Right renal pelvis (tissue), 4 donors: ENCODE measurements at places on chromosomes 5 and 9. TPM values are rescaled to one million over a fixed set of nuclear protein-coding genes. Genes with fewer than 3 reads are reported as not detected.

- no peak for DNase-seq
These were observed 27.8 kb downstream of the ROPN1L start for GRCh38 chr5:10469253-10470050.

CNTNAP3 gene
- 3.1 TPM for polyA plus RNA-seq

- DNase-seq, result no peak
These were observed 36.2 kb upstream of the TENT2 start for GRCh38 chr5:79575996-79576395.

- DNase-seq, result no peak
These were observed 358.9 kb upstream of the IRX2 start for GRCh38 chr5:3110371-3110770.

DNA sequence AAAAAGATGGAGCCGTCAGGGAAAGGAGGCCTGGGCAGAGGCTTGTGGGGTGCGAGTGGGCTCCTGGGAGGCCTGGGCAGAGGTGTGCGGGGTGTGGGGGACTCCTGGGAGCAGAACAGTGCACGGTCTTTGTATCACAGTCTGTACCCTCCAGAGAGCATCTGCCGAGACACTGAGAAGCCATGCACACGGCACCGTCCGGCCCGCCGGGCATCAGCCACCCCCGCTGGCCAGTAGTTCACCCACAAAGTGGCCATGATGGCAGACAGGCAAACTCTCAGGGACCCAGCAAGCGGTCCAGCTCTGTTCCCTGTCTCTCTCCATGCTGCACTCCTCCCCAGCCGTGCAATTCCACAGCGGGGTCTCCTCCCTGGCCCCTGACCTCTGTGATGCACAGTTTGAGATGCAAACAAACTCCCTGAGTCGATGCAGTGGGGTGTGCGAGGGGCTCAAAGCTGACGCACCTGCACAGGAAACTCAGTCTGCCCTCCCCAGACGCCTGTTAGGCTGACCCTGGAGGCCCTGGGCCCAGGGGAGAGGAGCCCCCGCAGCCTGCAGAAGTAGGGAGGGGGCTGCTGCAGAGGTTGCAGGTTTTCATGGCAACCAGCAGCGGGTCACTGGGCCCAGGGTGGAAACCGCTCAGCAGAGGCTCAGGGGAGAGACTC, 9.1 kb upstream of the GPSM1 start:
- no peak for DNase-seq

GRCh38 chr9:131100445-131100844, 4.1 kb downstream of the AIF1L start:
- peak; percentile 79 for DNase-seq

DNA sequence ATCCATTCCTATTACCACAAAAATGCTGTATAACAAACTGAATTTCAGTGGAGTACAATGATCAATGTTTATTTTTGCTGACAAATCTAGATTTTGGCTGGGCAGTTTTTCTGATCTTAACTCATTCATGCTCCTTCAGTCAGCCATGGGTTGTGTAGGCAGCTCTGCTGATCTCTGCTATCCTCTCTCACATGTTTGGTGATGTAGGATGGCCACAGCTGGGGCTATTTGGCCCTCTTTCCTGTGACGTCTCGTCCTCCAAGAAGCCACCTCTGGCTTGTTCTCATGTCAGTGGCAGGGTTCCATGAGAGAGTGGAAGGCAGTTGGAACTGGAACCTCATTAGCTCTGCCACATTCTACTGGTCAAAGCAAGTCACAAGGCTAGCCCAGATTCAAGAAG, 8.9 kb downstream of the NLN start:
- DNase-seq, result no peak

- no peak for DNase-seq
These were observed 10.8 kb downstream of the SEPTIN8 start for GRCh38 chr5:132766020-132766805.

DNA sequence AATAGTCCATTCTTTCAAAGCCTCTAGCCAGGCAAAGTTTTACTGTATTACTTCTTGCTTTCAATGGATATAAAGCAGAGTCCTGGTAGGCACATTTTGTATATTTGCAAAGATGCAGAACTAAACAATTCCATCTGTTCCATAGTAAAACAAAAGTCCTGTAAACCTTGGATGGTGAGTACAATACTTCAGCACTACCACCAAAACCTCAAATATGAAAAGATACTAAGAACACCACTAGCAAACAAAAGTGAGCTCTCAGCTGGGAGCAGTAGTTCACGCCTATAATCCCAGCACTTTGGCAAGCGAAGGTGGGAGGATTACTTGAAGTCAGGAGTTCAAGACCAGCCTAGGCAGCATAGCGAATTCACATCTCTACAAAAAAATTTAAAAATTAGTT, 195.0 kb downstream of the MSX2 start:
- no peak for DNase-seq

DNA sequence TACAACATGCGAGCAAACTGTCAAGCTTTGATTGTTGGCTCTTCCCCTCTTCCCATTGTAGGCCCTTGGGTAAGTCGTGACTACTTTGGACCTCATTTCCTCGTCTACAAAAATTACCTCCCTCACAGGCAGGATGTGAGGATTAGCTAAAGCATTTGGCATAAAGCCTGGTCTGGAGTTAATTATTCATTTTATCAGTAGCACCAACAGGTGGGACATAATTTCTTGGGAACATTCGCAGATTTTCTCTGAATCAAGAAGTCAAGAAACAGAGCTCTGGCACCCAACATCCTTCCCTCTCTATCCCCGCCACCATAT, 39.9 kb upstream of the SEMA6A start:
- DNase-seq, result no peak

DNA sequence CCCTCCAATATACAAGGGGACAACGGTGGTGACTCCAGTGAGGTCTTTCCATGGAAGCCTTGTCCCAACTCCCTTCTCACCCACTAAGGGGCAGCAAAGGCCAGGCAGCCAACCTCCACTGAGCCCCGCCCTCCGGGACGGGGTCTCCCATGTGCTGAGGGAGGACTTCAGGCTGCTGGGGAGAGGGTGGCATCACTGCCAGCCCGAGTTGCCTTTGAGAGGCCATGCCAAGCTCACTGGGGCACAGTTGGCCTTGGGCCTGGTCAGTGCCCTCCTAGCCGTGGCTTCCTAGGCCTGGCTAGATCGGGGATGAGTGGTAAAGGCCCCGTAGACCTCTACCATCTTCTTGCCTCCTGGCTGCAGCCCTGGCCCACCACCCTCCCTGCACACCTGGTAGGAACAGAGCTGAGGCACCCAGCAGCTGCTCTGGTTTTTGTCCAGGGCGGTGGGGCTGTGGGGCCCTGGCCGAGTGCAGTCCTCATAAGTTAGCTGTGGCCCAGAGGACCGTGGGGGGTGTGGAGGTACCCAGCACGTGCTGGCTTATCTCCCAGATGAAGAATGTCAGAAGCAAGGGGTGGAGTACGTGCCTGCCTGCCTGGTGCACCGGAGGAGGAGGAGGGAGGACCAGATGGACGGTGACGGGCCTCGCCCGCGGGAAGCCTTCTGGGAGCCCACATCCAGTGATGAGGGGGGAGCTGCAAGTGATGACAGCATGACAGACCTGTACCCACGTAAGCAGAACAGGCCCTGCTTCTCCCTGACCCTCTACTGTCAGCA, 3.2 kb downstream of the SURF2 start:
- DNase-seq, result no peak

DNA sequence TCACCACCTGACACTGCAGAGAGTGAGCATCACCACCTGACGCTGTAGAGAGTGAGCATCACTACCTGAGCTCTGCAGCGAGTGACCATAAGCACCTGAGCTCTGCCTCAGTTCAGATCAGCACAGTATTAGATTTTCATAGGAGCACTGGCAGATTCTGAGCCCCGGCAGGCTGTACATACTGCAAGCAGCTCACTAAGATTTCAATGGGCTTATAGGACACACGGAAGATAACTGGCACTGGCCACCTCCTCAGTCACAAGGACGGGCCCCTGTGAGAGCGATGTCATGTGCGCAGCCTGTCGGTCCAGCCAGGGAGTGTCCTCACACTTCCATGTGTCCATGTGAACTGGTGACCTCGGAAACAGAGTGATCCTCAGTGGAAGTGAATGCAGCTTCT, 153.5 kb upstream of the IRX2 start:
- no peak for DNase-seq

KIF12 gene
- polyA plus RNA-seq, result 211 TPM

DNA sequence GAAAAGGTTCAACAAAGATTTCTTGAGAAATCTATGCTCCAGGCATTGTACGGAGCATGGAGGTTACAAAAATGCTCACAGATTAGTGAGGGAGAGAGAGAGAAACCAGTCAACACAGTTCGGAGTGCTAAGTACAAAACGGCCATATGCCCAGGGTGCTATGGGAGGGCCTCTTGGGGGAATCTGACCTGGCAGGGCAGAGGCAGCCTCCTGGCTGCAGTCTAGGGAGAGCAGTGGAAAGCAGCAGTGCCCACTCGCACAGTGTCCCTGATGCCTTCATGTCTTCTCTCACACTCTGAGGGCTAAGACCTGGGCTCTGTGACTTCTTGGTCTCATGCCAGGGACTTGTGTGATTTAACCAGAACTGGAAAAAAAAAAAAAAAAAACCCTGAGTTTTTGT, 29.8 kb upstream of the SMC5 start:
- no peak for DNase-seq

DNA sequence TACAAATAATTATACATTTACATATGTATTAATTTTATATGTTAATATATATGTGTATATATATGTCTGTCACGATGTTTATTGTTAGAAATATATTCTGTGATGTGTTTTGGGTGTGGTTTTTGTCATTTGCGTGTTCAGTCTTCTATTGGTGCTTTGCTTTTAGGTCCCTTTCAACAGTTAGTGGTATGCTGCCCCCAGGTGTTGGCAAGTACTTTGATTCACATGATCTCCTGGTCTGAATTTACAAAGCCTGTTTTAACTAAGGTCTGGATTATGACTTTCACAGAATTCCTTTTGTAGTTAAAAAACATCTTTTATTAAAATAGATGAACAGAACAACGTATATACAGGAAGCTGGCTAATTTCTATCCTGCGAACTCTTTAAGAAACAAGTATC, 271.5 kb downstream of the CCDC171 start:
- DNase-seq, result no peak

- no peak for DNase-seq
These were observed 307.0 kb upstream of the TLE4 start for GRCh38 chr9:79264511-79265355.

DNA sequence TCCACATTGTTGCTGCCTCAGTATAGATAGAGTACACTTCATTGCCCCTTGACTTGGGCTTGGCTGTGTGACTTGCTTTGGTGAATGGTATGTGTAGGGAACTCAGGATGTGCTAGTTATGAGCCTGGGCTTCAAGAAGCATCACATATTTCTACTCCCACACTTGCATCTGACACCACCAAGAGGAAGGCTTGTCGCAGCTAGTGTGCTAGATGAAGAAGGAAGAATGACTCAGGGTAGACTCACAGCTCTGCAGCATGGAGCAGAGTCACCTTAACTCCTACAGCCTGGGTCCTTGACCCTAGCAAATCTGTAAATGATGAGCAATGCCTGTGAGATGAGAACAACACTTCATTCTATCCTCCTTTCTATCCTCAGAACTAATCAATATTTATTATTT, 261.8 kb downstream of the ASTN2 start:
- DNase-seq, result no peak

DNA sequence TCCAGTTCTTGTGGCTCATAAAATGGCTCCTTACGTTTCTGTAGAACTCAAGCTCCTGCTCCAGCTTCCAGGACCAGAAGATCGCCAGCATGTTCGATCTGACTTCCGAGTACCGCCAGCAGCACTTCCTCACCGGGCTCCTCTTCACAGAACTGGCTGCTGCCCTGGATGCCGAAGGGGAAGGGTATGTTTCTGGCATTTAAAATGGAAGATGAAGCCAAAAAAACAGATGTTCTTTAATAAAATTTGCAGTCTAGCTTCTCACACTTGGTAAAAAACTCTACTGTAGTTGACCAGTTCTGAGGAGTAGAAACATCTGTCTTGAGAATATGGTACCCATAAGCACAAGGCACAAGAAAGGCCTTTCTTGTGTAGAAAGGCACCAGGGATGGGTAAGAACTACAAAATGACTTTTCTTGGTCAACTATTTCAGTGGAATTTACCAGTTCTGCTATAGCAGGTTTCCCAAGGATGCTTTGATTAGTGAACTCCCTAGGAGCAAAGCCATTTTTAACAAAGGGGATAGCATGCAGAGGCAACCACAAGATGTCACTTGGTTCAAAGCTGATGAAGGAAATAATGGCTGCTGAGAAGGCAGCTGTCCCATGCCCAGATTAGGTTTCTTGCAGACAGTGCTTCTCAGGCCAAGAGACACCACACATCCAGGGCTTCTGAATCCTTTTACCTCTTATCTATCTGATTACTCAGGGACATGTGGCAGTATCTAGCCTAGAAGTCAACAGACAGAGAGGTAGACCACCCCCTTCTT, 192.4 kb downstream of the DOCK8 start:
- no peak for DNase-seq

NMUR2 gene
- not detected for polyA plus RNA-seq

GRCh38 chr5:178244576-178244975, 12.0 kb upstream of the PHYKPL start:
- DNase-seq, result no peak

GRCh38 chr9:96021551-96022444, 146.3 kb downstream of the ERCC6L2 start:
- DNase-seq, result no peak

DNA sequence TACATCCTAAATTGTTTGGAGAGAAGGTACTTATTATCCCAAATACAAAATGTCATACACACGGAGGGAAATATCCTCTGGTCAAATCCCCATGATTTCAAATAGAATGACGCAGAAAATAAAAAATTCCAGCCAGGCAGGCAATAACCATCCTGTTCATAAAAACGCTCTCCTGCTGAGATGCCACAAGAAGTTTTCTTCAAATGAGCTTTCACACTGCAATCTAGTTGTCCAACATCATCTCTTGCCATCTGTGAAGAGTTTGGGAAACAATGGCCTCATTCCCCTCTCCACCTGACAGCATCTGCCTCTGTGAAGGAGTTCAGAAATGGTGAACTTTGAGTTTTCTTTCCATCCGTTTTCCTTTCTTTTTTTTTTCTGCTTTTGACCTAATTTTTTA, 83.3 kb upstream of the SLC30A5 start:
- DNase-seq, result no peak

WWC1 gene
- 93.0 TPM for polyA plus RNA-seq

- DNase-seq, result no peak
These were observed 11.8 kb downstream of the ADAMTSL1 start for GRCh38 chr9:18485714-18486113.

- no peak for DNase-seq
These were observed 16.7 kb upstream of the TLR4 start for GRCh38 chr9:117687532-117687931.

- DNase-seq, result no peak
These were observed 190.5 kb downstream of the ADAMTS12 start for GRCh38 chr5:33701251-33701650.
